GM04503 (cell line): ENCODE measurements at places on chromosomes 1 and 21.

DNA sequence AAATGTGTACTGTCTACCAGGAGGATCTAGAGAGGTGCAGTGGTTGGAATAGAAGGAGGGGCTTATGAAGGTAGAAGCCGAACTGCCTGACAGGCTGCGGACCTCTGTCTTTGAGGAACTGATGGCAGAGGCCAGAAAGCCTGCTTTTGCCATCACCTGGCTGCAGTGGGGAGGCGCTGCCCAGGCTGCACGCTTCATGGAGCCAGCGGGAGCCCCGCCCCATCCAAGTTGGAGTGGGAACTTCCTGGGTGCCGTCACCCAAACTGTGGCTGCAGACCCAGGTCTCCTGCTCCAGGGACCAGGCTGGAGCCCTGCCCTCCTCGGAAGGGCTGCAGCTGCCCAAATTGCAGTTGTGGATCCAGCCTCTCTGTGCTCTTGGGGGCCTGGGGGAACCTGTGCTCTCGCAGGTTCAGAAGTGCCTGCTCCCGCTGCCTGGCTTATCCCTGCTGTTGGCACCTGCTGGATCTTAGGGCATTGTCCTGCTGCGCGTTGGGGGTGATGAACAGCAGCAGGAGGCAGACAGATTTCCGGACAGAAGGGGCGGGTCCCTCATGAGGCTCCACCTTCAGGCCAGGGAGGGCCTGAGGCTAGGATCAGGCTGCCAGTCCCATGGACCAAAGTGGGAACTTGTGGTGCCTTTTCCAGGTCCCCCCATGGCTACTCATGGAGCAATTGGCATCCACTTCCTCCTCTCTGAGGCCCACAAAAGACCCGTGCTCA lies 118.0 kb upstream of the PLPPR4 start:
- DNase-seq: no peak

DNA sequence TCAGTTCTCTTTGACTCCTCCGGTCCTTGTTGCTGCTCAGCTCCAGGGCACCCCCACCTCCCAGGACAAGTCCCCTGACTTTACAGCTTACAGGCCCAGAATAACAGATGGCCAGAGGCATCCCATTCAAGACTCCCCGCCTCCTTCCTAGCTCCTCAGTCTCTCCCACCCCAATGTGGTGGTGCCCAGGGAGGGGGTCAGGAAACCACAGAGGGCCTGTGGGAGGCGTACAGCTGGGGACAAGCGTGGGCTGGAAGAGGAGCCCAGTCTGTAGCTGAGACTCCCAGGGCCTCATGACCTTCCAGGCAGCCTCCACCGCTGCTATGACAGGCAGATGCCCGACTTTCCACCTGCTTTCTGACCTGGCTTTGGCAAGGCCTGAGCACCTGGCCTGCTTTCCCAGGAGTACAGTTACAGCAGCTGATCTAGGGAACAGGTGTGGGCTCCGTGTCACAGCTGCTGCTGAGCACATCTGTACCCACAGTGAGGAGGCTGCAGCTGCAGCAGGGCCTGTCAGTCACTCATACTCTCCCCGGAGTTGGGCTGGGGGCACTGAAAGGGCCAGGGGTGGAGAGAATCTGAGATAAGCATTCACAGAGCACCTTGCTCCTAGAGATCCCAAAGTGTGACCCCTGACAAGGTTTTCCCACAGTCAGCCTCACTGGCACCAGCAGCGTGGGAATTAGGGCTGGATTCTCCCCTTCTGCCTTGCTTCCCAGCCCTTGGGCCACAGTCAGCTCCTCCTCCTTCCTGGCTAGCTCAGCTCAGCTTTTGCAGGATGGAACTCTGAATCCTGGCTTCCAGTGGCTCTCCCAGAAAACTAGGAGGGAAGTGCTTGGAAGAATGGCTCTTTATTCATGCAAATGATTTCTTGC lies 7.1 kb upstream of the NAV1 start:
- no peak for DNase-seq

DNA sequence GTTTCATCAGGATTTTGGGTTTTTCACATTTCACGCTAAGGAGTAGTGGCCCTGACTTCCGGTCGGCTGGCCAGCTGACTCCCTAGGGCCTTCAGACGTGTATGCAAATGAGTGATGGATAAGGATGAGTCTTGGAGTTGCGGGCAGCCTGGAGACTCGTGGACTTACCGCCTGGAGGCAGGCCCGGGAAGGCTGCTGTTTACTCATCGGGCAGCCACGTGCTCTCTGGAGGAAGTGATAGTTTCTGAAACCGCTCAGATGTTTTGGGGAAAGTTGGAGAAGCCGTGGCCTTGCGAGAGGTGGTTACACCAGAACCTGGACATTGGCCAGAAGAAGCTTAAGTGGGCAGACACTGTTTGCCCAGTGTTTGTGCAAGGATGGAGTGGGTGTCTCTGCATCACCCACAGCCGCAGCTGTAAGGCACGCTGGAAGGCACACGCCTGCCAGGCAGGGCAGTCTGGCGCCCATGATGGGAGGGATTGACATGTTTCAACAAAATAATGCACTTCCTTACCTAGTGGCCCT lies 23.1 kb upstream of the TNFRSF1B start:
- peak; percentile 98 for DNase-seq

DNA sequence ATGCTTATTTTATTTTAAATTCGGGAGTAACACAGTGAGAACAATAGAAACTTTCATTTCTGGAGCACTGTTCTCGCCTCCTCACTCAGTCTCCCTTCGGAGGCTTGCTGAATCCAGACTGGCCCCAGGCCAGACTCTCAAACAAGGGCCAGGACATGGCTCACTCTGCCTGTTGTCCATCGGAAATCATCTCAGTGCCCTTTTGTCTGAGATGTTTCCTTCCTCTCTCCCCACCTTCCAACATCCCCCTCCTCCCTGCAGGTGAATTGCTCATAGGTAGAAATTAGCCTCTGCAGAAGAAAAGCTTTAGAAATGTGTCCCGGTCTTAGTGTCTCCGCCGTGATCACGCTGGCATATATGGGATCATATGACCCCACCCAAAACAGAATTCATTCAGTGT lies 55.2 kb downstream of the ERG start:
- DNase-seq: no peak

- peak; percentile 42 for DNase-seq
Observed at GRCh38 chr1:154353460-154353904, 28.2 kb downstream of the ATP8B2 start.

DNA sequence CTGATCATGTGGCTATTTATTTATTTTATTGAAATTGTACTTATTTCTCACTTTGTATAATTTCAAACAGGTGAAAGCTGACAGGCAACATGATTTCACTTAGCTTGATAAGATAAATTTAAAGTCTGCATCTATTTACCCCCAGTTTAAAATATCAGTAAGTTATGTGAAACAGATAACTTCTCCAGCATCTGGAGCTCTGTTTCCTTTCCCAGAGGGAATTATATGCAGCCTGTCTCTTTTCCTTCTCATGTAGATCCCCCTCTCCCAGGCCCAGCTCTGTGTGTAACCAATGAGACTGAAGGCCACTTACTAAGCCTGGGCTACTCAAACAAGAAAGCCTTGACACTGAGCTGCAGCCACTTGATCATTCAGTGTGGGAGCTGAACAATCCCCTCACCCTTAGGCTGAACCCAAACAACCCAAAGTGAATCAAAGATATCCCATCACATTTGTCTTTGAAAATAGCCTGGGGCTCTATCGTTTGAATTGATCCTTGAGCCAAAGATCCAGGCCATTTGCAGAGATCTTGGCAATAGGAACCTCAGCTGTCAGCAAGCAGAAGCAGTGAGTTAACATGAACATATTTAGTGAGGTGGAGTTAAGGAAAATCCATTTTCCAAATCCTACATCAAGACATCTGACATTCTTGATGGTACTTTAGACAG lies 383.9 kb downstream of the TGFB2 start:
- DNase-seq: no peak

DNA sequence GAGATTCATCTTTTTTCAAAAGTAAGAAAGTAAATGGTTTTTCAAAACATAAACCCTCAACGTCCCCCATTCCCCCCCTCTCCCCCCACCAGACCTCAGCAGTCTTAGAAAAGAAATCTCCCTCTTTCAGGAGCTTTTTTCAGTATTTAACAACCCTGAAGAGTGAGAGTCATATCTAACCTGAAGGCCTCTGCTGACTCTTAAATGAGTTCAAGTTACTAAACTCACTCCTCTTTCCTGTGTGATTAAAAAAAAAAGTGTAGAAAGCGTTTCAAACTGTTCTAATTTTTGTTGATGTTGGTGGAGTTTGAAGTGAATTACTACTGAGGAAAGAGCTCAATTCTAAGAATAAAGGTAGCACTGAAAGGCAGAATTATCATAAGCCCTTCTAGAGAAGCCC lies 93.7 kb downstream of the VAV3 start:
- no peak for DNase-seq

DNA sequence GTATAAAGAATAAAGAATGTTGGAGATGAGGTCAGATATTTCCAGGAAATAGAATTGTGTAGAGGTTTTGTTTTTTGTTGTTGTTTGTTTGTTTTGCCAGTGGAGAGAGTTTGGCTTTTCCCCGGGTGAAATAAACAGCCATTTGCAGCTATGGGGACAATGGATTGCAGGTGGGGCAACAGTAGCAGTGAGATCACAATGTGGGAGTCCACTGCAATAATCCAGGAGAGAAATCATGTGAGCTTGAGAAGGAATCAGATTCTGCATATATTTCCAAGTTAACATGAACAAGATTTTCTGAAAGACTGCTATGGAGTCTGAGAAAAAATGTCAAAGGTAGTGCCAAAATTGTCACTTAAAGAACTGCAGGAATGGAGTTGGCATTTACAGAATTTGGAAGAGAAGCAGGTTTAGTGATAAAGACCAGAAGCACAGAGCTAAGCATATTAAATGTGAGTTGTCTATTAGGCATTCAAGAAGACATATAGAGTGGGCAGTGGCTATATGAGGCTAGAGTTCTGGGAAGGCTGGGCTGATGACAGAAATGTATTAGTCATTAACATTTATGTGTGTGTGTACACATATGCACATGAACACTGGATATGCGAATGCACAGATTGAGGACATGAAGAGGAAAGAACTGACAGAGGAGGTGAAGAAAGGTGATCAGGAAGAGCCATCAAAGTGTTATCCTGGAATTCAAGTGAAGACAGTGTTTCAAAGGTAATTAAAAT lies 729.6 kb upstream of the PTBP2 start:
- DNase-seq: no peak

- no peak for DNase-seq
Observed at GRCh38 chr1:228923973-228924686, 188.9 kb downstream of the RHOU start.

GRCh38 chr1:7747605-7748004 lies 23.5 kb upstream of the VAMP3 start:
- DNase-seq: no peak

- DNase-seq: no peak
Observed at GRCh38 chr21:34126269-34126668, 52.9 kb downstream of the MRPS6 start.

DNA sequence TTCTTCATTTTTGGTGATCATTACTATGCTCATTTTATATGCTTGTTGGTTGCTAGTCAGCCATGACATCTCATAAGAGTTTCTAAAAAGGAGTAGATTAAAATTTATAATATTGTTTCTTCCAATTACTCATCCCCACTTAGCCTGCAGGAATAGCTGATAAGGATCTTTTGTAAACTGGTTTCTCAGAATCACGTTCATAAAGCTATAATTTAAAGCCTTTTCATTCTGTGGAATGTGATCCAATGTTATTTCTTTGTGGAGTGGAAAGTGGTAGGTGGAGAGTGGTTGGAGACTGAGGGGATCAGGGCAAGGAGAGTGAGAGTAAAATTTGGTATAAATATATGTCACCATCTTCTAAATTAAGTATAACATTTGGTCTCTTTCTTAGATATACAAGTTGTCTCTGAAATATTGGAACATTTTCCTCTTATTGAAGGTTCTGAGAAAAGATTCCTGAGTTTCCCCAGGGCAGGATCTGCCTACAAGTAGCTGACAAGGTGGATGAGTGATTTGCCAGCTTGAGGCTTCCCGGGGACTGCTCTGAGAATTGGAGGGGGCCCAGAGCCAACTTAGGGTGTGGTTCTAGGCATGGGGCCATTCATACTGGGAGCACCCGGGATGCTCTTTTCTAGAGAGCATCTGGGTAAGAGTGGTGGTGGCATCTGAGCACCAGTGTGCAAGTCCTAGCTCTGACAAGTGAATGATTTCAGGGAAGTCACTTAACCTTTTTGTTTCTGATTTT lies 116.4 kb downstream of the TBX19 start:
- DNase-seq: no peak

- DNase-seq: peak; percentile 3
Observed at GRCh38 chr1:41041614-41042270, 20.2 kb upstream of the SLFNL1 start.

DNA sequence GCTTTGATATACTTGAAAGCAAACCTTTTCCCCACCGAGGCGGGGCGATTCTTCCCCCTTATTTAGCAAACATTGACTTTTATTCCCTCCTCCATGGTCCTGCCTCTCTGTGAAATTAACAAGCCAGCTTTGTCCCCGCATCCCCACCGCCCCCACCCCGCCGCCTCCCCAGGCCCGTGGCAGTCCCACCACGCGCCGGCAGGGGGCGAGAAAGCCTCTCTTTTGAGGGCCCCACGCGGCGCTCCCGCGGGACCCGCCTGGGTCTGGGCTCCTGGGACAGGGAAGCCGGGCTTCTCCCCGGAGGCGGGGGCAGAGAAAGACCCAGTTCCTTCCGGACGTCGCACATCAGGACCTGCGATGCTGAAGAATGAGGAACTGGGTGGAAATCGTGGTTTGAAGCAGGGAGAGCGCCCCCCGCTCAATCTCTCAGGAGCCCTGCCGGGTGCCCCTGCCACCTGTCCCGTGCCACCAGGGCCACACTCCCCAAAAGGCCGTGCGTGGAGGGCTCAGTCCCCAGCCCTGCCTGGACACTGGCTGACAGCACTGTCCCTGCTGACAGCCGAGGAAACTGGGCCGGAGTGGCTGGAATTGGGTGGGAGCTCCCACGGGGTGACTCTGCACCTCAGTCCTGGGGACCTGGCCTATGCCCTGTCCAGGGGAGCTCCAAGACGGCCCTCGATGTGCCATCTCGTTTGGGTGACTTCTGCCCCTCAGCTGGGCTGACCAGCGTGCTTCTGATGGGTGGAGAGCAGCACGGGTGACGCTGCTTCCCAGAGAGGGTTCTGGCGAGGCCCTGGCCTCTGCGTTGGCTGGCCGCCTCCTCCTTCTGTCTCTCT lies 8.6 kb upstream of the ACTRT2 start:
- no peak for DNase-seq

DNA sequence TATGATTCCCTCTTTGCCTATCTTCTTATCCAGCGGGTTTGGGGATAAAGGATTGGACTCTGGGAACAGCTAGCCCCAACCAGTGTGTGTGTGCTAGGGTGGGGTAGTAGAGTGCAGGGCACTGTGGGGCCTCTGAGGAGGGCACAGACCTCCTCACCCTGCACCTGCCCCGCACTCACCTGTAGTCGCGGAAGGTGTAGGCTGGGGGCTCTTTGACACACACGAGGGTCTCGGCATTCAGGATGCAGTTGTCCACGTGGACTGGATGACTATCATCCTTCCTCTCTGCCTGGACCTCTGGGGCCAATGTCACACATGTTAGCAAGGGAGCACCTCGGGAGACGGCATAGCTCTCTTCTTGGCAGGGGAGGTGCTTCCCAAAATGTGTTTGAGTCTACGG lies 8.0 kb upstream of the CLDN19 start:
- no peak for DNase-seq

- no peak for DNase-seq
Observed at GRCh38 chr21:29550205-29550604, 251.5 kb downstream of the BACH1 start.

GRCh38 chr1:41939194-41939593 lies 20.5 kb upstream of the HIVEP3 start:
- DNase-seq: no peak

- no peak for DNase-seq
Observed at GRCh38 chr1:154753426-154753825, 116.7 kb downstream of the KCNN3 start.

GRCh38 chr1:116152577-116152943 lies 41.4 kb downstream of the MAB21L3 start:
- no peak for DNase-seq
